Sigmoid colon (tissue), 7 donors: ENCODE measurements at places on chromosomes 16 and 17. TPM values are rescaled to one million over a fixed set of nuclear protein-coding genes. Genes with fewer than 3 reads are reported as not detected.

GRCh38 chr17:13484020-13484419, 117.7 kb downstream of the HS3ST3A1 start:
- no peaks in the 10 kb centered on the region for H3K27me3 ChIP-seq
- H3K4me3 ChIP-seq: no peak overlapping the region
- H3K27ac ChIP-seq: no peak overlapping the region
- no peak for DNase-seq
- no peaks in the 10 kb centered on the region for H3K36me3 ChIP-seq

GRCh38 chr17:2025622-2026309, 632 bp upstream of the RTN4RL1 start:
- H3K4me1 ChIP-seq: peaks cover 37% of the 10 kb centered on the region
- H3K27me3 ChIP-seq: peaks cover 74% of the 10 kb centered on the region
- DNase-seq: peak; percentile 83
- peak overlapping the region; percentile 42 for H3K4me3 ChIP-seq
- no peak overlapping the region for H3K27ac ChIP-seq
- H3K36me3 ChIP-seq: no peaks in the 10 kb centered on the region

DNA sequence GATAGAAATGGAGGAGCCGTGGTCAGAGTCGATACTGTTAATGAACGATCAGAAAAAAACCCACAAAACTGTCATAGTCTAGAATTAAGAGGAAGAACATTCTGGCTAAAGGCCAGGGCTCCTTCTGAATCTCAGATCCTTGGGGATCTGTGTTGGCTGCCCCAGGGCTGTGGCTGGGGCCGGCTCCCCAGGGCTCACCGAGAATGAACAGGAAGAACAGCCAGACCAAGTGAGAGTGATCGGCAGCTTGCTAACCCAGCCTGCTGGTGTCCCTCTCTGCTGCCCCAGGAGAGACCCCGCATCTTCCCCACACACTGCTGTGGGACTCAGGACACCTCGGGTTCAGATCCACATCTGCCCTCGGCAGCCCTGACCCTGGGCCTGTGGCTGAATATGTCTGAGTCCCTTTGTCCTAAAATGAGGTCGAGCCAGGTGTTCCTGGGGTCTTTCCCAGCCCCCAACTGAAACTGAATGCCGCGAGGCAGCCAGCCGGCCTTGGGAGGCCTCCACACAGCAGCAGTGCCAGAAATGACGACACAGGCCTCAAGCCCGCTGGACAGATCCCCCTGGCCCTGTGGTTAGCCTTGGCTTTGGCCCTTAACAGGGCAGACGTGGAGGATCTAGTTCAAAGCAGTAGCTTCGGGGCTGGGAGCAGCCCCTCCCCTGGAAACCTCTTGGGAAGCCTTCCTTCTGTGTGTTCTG, 23.9 kb upstream of the CLEC18A start:
- H3K4me1 ChIP-seq: peaks cover 28% of the 10 kb centered on the region
- H3K36me3 ChIP-seq: peaks cover 17% of the 10 kb centered on the region
- peak overlapping the region; percentile 11 for H3K4me3 ChIP-seq

- no peaks in the 10 kb centered on the region for H3K27me3 ChIP-seq
- H3K36me3 ChIP-seq: no peaks in the 10 kb centered on the region
- no peak overlapping the region for H3K27ac ChIP-seq
- H3K4me3 ChIP-seq: no peak overlapping the region
Observed at GRCh38 chr16:56413381-56413780, 12.0 kb downstream of the AMFR start.

- no peak for DNase-seq
- no peak overlapping the region for H3K27ac ChIP-seq
- no peak overlapping the region for H3K4me3 ChIP-seq
Observed at GRCh38 chr17:39416141-39416540, 14.7 kb upstream of the FBXL20 start.

The JPH3 gene
- 0.16 TPM for total RNA-seq

The SLFN11 gene
- total RNA-seq: 25.0 TPM

The CCP110 gene
- total RNA-seq: 19.1 TPM

The ACSM2B gene
- total RNA-seq: not detected

The PMP22 gene
- total RNA-seq: 216 TPM
